ENCODE measurements at places on chromosomes 3 and 15. TPM values are rescaled to one million over a fixed set of nuclear protein-coding genes. Genes with fewer than 3 reads are reported as not detected.

DNA sequence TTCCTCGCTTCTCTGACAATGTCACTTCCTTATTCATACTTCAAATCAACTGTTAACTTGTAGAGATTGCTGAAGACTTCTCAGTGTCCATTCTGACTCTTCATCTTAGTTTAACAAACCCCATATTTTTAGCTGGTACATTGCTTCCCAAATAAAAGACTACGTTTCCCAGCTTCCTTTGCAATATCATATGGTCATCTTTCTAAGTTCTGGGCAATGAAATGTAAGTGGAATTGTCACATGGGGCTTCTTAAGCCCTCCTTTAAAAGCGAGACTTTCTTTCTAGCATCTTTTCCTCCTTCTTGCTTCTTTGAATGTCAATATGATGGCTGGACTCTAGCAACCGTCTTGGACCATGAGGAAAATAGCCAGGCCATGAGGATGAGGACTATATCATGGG, 239.0 kb downstream of the ZNF621 start:
- H3K4me3 ChIP-seq, result no peak overlapping the region
- peaks cover 20% of the 10 kb centered on the region for H3K27me3 ChIP-seq
- H3K36me3 ChIP-seq, result no peaks in the 10 kb centered on the region
- no peak overlapping the region for H3K27ac ChIP-seq
- no peaks in the 10 kb centered on the region for H3K4me1 ChIP-seq
- DNase-seq, result no peak

GRCh38 chr3:126349071-126349470, 8.1 kb downstream of the KLF15 start:
- H3K27ac ChIP-seq, result no peak overlapping the region
- no peaks in the 10 kb centered on the region for H3K36me3 ChIP-seq
- no peaks in the 10 kb centered on the region for H3K4me1 ChIP-seq
- no peak for DNase-seq
- H3K4me3 ChIP-seq, result no peak overlapping the region

DNA sequence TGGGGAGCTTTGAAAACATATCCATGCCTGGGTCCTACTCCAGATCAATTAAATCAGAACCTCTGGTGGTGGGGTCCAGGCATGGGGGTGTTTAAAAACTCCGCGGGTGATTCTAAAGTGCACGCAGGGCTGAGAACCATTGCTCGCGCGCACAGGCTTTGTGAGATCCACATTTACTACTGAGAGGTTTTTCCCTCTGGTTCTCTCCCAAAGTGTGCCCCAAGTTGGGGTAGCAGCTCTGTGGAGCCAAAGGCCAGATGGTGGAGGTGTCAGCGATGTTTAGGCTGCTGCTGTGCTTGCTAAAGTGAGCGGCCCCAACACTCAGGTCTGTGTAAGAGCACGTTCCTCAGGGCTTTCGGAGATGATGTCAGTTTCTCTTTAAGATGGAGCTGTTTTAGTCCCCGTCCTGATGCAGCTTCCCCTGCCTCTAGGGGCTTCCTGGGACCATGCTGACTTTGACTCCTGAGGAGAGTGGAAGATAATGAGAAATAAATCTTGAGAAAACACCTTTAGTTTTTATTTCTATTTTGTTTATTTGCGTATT, 13.4 kb upstream of the MAGEF1 start:
- no peak overlapping the region for H3K4me3 ChIP-seq
- H3K27me3 ChIP-seq, result no peaks in the 10 kb centered on the region
- DNase-seq, result no peak
- no peaks in the 10 kb centered on the region for H3K36me3 ChIP-seq
- H3K27ac ChIP-seq, result no peak overlapping the region

Gene GOLGA6L10
- total RNA-seq, result 1.1 TPM

GRCh38 chr3:10758304-10759037, 57.6 kb upstream of the SLC6A11 start:
- H3K36me3 ChIP-seq, result no peaks in the 10 kb centered on the region
- peak; percentile 45 for DNase-seq

- H3K27ac ChIP-seq, result no peak overlapping the region
- peaks cover 7% of the 10 kb centered on the region for H3K36me3 ChIP-seq
- DNase-seq, result no peak
- no peaks in the 10 kb centered on the region for H3K4me1 ChIP-seq
- H3K27me3 ChIP-seq, result no peaks in the 10 kb centered on the region
Measured at GRCh38 chr3:47491777-47492176, 16.0 kb upstream of the SCAP start.

DNA sequence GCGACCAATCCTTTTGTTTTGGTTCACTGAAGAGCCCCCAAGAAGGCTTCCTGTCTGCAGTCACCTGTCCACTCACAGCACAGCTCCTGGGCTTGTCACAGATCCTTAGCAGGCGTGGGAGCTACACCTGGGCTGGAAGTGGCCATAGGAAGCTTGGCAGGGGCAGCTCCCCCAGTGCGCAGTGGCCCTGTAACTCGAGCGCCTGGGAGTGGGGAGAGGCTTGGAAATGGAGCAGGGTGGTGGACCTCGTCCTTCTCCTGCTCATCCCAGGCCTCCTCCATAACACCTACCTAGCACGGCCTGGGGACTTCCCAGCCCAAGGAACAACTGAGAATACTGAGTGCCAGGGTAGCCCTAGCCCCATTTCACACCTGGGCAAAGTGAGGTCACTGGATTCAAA, 19.3 kb upstream of the TGM5 start:
- no peak overlapping the region for H3K27ac ChIP-seq
- no peaks in the 10 kb centered on the region for H3K4me1 ChIP-seq
- DNase-seq, result no peak

- H3K36me3 ChIP-seq, result peaks cover 13% of the 10 kb centered on the region
- H3K27me3 ChIP-seq, result no peaks in the 10 kb centered on the region
- no peak for DNase-seq
- H3K4me1 ChIP-seq, result peaks cover 53% of the 10 kb centered on the region
- H3K4me3 ChIP-seq, result no peak overlapping the region
Measured at GRCh38 chr15:58479941-58480340, 48.1 kb downstream of the LIPC start.

- H3K36me3 ChIP-seq, result peaks cover 29% of the 10 kb centered on the region
- no peak overlapping the region for H3K27ac ChIP-seq
- H3K4me1 ChIP-seq, result peaks cover 7% of the 10 kb centered on the region
- no peaks in the 10 kb centered on the region for H3K27me3 ChIP-seq
- no peak for DNase-seq
- H3K4me3 ChIP-seq, result no peak overlapping the region
Measured at GRCh38 chr3:128307029-128307633, 153.8 kb downstream of the EEFSEC start.

Gene DNAH12
- total RNA-seq, result not detected

Gene GOLGA6B
- not detected for total RNA-seq

- H3K4me3 ChIP-seq, result peak overlapping the region; percentile 24
- H3K27me3 ChIP-seq, result peaks cover 26% of the 10 kb centered on the region
- DNase-seq, result peak; percentile 50
- H3K4me1 ChIP-seq, result peaks cover 34% of the 10 kb centered on the region
- H3K27ac ChIP-seq, result peak overlapping the region; percentile 23
- no peaks in the 10 kb centered on the region for H3K36me3 ChIP-seq
Measured at GRCh38 chr3:59772416-59773408, 722.9 kb upstream of the CFAP20DC start.

Gene EBLN2
- 3.6 TPM for total RNA-seq

Gene HRH1
- total RNA-seq, result 0.06 TPM
